ENCODE measurements at places on chromosomes 16 and 17. TPM values are rescaled to one million over a fixed set of nuclear protein-coding genes. Genes with fewer than 3 reads are reported as not detected.

The DRC3 gene
- total RNA-seq: 0.48 TPM

The MRPS23 gene
- total RNA-seq: 88.4 TPM

The HSD17B2 gene
- not detected for total RNA-seq

The GPR139 gene
- total RNA-seq: not detected

The RPS6KB1 gene
- 50.2 TPM for total RNA-seq

The TP53TG3C gene
- not detected for total RNA-seq

The SMIM22 gene
- not detected for total RNA-seq

The KRT20 gene
- total RNA-seq: not detected

The HS3ST6 gene
- total RNA-seq: not detected

The NPIPA3 gene
- 0.82 TPM for total RNA-seq

The CD79B gene
- 23.4 TPM for total RNA-seq

The ABCC6 gene
- total RNA-seq: not detected

The UNKL gene
- 36.0 TPM for total RNA-seq

The BAIAP3 gene
- total RNA-seq: 0.31 TPM

The UBE2I gene
- 241 TPM for total RNA-seq

The KRTAP9-4 gene
- total RNA-seq: not detected

The IGFALS gene
- not detected for total RNA-seq

The MT3 gene
- 2.6 TPM for total RNA-seq

The PYCARD gene
- 5.2 TPM for total RNA-seq
